Activated CD8-positive, alpha-beta memory T cell treated with anti-CD3 and anti-CD28 coated beads for 24 hours (primary cell): ENCODE measurements at places on chromosomes 3 and 15.

- no peak for DNase-seq
These were observed 115.6 kb upstream of the PLXNA1 start for GRCh38 chr3:126867190-126867862.

DNA sequence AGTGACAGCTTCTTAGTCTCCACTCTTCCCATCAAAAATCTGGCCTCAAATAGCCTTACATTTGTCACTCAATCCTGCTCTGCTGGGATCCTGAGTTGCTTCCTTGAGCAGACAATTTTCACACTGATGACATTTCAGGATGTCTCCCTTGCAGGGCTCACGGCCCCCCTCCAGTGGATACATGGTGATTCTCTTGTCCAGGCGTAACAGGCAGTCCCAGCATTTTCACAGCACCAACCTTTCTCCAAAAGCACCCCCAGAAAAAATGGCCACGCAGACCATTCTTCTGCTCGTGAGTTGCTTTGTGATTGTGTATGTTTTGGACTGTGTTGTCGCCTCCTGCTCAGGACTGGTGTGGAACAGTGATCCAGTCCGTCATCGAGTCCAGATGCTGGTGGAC is 47.4 kb upstream of the WNT7A start:
- no peak for DNase-seq

DNA sequence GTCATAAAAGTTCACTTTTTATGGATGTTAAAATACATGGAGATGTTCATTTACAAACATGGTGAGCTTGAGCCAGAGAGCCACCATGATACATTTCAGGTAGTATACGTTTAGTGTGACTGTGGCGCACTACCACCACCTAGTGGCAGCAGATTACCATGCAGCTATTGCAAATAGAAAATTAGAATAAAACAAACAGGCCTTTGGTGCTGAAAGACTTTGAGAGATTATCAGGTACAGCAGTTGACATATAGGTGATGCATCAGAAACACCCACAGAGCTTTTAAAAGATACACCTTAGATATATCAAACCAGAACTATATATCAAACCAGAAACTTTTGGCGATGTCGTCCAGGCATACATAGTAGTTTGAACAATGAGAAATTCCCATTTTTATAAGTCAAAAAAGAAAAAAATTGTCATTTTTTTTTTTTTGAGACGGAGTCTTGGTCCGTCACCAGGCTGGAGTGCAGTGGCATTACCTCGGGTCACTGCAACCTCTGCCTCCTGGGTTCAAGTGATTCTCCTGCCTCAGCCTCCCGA is 42.0 kb upstream of the ICE2 start:
- DNase-seq: peak; percentile 90

- peak; percentile 82 for DNase-seq
These were observed 13.0 kb upstream of the CSK start for GRCh38 chr15:74768771-74769342.

GRCh38 chr3:33046521-33046920 is 50.4 kb downstream of the GLB1 start:
- DNase-seq: no peak

GRCh38 chr3:184003187-184003967 is 14.3 kb downstream of the ABCC5 start:
- no peak for DNase-seq

- no peak for DNase-seq
These were observed 18.4 kb downstream of the THOC7 start for GRCh38 chr3:63845215-63845614.

DNA sequence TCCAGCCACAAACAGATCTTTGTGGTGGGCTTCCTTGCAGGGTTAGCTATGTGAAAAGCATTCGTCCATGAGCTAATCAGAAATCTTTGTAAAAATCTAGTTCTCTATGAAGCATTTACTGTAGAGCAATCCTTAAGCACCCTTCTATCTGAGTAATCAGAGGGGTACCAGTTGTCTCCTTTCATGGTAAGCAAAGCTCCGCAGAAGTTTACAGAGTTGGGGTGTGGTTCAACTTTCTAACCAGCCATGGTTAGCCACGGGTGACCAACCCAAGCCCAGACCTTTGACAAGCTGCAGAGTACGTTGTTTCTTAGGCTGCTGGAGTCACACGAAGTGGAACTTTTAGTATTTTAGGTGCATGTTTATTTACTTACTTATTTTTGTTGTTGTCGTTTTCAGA is 77.4 kb downstream of the FLNB start:
- no peak for DNase-seq

- DNase-seq: no peak
These were observed 9.3 kb downstream of the LOXL1 start for GRCh38 chr15:73935547-73935946.

DNA sequence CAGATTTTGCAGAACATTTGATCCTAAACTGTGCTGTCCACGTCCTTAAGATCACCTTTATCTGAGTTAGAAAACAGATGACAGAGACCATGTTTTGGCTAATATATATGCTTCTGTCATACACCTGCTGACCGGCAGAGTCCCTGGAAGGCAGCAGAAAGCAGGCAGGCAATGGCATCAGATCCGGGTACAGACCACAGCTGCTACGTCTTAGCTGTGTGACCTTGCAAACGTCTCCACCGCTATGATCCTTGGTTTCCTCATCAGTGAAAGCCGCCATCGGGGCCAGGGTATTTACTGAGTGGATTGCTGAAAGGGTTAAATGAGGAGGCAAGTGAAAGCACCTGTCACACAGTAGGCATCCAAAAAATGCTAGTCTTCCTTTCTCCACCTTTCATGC is 72.1 kb downstream of the ABTB1 start:
- no peak for DNase-seq

DNA sequence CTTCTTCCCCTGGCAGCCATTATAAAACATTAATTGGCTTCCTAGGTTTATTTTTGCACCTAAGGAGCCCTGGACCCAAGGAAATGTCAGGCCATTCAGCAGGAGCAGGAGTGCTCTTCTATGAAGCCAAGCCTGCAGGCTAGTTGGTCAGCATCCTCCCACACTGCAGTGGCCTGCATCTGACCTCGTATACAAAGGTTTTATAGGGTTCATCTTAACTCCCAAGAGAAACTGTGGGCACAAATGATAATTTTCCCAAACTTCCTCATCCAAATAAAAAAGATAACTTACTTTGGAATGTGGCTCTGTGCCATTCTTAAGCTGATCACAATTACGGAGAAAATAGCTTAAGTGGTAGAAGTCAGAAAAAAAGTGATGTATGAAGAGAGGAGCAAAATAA is 19.4 kb downstream of the PLSCR1 start:
- DNase-seq: no peak

DNA sequence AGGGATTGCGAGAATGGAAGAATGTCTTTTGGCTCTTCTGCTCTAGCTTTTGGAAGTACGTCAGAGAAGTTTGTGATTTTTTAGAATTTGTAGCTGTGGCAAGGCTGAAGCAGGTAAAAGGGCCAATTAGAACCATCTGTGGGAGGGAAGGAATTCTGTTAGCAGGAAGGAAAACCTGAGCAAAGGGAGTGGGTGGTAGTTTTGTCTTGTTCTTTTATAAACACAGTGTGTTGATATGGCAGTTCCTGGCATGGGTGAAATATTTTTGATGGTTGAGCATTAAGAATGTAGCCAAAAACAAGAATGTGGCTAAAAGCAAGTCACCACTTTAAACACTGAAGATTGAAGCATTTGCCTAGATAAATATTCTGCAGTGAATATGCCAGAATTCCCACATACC is 23.8 kb downstream of the DAG1 start:
- no peak for DNase-seq

DNA sequence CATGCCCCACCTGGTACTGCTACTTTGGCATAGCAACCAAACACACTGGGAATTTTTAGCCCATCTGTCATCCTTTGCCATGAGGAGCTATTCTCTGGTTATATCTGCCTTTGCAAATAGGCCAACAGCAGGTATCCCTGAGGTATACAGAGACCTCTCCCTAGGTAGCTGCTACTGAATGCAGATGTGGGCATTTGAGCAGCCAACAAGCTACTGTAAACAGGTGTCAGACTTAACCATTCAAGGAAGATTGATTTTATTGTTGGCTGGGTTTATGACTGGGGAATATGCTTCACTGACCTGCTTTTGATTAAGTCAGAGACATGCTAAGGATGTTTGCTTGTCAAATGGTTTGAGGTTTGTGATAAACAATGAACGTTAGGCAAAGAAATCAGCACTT is 183.2 kb downstream of the OXSM start:
- no peak for DNase-seq

DNA sequence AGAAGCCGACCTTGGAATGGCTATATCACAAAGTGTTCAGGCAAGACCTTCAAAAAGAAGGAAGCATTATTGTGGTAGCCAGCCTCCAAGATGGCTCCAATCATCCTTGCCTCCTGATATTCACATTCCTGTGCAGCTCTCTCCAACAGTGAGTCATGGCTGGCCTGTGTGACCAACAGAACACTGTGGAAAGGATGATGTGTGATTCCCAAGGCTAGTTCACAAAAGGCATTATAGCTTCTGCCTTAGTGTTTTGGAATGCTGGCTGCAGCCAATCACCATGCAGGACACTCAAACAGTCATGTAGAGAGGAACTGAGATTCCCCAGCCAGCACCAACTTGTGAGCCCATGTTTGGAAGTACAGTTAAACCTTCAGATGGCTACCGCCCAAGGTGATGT is 102.6 kb downstream of the EFL1 start:
- no peak for DNase-seq

DNA sequence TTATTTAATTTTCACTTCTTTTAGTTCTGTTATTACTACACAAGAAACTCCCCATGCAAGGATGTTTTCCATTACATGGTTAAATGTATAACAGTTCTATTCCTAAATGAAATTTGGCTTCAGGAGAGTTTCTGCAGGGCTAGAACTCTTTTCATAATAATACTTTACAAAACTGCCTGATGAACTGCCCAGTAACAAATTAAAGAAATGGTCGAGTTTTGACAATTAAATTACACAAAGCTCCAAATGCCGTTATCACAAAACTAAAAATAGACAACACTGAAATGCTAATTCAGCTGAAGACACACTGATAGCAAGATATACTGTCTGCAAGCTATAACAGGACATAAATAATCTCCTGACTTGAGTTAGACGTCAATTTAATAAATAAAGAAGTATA is 435.2 kb upstream of the CCDC54 start:
- DNase-seq: no peak

DNA sequence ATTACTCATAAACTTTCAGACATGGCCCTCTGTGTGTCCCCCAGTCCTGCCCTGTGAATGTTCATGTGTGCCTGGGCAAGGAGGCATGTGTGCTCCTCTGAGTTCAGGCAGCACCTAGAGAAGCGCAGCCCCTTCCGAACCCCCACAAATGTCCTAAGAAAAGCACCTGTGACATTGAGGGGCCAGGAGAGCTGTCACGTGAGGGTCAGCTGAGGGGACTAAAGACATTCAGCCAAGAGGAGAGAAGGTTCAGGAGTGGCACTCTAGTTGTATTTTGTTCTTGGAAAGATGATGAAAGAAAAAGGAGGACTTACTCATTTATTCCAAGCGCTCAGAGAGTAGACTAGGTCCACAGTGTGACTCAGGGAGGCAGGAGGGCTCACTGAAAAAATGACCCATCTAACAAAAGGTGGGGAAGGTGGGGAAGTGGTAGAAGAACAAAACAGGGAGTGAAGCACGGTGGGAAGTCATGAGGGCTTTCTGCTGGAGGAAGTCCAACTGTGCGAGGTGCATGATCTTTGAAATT is 28.1 kb upstream of the ELP6 start:
- no peak for DNase-seq

GRCh38 chr15:51075826-51076523 is 18.7 kb downstream of the TNFAIP8L3 start:
- no peak for DNase-seq

DNA sequence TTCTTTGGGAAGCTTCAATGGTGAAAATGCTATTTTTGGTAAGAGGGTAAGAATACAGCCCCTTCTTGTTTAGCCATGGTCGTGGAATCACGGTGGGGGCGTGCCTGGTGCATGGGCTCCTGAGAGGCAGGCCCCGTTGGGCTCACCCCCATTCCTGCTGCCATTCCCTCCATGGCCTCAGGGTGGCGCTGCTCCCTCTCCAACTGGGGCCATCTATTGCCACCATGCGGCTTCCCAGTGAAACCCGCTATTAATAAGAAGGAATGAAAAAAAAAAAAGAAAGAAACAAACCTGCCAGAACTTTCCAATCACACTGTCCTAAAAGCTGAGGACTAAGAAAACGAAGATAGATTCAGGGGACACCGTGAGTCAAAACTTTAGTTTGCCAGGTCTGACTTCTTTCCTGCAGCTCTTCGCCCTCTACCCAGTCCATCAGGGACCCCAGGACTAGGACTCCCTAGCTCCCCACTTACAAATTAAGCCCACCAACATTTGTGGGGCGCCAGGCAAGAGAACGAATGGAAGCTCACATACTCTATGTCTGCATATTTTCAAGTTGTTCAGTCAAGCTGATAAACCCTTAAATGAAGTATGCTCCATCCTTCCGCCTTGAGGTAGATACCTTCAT is 30.6 kb upstream of the ABHD2 start:
- DNase-seq: peak; percentile 97

DNA sequence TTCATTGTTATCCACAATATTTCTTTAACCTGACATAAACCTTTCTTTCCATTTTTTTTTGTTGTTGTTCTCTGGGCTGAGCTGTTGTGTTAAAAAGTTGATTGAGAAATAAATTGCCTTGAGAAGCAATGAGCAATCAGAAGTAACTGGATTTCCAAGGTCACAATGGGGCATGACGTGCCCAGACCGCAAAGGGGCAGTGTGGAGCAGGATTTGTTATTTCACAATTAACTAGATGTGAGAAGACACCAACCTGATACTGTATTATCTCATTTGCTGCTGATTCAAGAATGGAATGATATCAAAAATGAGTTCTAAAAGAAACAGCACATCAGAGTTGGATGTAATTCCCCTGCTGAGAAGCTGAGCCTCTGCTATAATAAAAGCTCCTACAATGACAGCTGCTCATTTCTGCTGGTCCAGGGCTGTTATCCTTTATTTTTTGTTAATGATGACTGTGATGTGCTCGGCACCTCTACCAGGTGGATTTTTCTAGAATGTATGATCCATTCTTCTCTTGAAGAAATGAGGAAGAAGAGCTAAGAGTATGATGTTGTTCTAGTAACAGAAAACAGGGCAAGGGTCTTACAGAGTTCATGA is 28.1 kb downstream of the CPNE4 start:
- no peak for DNase-seq

- DNase-seq: no peak
These were observed 550.7 kb upstream of the LMCD1 start for GRCh38 chr3:7950890-7951289.

- no peak for DNase-seq
These were observed 1268.1 kb downstream of the OTOL1 start for GRCh38 chr3:162764808-162765071.

DNA sequence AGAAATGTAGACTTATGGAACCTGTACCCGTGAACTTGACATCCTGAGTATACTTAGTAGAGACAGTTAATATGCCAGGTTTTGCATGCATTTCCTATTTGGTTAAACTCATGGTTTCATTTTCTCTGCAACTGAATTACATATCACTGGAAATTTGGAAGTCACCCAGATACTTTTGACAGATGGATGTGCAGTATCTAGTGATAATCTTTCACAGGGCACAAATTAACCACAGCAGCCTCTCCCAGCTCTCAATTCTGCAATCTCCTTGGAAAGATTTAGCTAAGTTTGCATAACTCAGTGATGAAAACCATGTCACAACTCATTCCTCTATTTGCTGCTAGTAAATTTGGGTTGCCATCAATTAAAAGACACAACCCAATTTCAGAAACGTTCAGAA is 162.3 kb upstream of the TPM1 start:
- no peak for DNase-seq
